ENCODE measurements at places on chromosomes 2 and 18. TPM values are rescaled to one million over a fixed set of nuclear protein-coding genes. Genes with fewer than 3 reads are reported as not detected.

DNA sequence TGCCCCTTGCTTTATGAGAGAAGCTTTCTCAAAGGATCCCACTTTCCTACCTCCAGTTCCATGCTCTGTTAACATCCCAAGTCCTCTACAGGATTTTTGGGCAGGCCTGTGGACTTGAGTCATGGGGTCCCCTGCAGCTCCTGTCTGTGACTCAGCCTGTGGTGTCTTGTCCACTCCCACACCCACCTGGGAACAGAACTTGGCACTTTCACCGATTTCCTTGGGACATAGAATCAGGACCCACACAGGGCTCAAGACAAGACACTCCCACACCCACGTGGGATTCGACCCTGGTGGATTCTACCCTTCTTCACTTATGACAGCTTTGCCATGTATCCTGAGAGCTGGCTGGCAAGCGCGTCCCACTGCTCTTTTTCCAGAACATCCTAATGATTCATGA is 30.7 kb upstream of the HDAC4 start:
- H3K27me3 ChIP-seq, result no peaks in the 10 kb centered on the region
- no peak for DNase-seq
- no peaks in the 10 kb centered on the region for H3K4me1 ChIP-seq
- H3K36me3 ChIP-seq, result no peaks in the 10 kb centered on the region

GRCh38 chr18:46097431-46097800 is 680 bp downstream of the ATP5F1A start:
- no peaks in the 10 kb centered on the region for H3K27me3 ChIP-seq
- no peak overlapping the region for H3K27ac ChIP-seq
- peaks cover 1% of the 10 kb centered on the region for H3K4me1 ChIP-seq
- no peak for DNase-seq

GRCh38 chr2:96546797-96547196 is 10.2 kb downstream of the ARID5A start:
- H3K4me3 ChIP-seq, result no peak overlapping the region
- no peaks in the 10 kb centered on the region for H3K36me3 ChIP-seq
- peak; percentile 60 for DNase-seq
- H3K27ac ChIP-seq, result peak overlapping the region; percentile 22
- no peaks in the 10 kb centered on the region for H3K4me1 ChIP-seq
- no peaks in the 10 kb centered on the region for H3K27me3 ChIP-seq

DNA sequence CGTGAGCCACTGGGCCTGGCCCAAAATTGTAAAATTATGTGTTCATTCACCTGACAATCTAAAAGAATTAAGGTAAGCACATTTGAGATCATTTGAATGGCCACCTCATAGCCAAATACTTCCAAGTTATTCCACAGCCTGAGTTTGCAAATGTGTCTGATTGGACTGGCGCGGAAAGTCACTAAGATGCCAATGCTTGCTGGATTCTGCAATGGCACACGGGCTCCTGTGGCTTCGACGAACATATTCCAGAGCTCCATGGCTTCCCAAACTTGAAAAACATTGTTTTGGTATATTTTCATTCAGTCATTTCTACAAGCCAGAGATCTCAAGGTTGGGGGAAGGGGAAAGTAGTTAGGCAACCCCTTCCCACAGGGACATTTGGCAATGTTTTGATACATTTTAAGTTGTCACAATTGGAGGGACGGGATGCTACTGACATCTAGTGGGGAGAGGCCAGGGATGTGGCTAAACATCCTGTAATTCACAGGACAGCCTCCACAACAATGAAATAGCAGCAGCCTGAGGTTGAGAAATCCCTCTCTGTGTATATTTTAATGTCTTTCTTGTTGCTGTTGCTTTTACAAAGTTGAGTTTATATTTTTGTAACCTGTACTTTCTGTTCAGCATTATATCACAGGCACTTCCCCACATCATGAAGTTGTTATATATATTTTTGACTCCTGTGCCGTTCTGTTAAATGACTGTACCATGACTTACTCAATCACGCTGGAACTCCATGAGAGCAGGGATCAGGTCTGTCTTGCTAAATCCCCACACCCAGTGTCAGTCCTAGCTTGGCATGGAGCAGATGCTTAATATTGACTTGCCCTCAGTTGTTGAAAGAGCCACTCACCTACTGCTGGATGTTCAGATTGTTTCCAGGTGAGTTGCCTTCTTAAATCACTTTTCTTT is 56.9 kb downstream of the COL4A4 start:
- no peaks in the 10 kb centered on the region for H3K4me1 ChIP-seq
- DNase-seq, result no peak
- no peak overlapping the region for H3K27ac ChIP-seq
- H3K27me3 ChIP-seq, result no peaks in the 10 kb centered on the region
- no peak overlapping the region for H3K4me3 ChIP-seq
- H3K36me3 ChIP-seq, result no peaks in the 10 kb centered on the region

DNA sequence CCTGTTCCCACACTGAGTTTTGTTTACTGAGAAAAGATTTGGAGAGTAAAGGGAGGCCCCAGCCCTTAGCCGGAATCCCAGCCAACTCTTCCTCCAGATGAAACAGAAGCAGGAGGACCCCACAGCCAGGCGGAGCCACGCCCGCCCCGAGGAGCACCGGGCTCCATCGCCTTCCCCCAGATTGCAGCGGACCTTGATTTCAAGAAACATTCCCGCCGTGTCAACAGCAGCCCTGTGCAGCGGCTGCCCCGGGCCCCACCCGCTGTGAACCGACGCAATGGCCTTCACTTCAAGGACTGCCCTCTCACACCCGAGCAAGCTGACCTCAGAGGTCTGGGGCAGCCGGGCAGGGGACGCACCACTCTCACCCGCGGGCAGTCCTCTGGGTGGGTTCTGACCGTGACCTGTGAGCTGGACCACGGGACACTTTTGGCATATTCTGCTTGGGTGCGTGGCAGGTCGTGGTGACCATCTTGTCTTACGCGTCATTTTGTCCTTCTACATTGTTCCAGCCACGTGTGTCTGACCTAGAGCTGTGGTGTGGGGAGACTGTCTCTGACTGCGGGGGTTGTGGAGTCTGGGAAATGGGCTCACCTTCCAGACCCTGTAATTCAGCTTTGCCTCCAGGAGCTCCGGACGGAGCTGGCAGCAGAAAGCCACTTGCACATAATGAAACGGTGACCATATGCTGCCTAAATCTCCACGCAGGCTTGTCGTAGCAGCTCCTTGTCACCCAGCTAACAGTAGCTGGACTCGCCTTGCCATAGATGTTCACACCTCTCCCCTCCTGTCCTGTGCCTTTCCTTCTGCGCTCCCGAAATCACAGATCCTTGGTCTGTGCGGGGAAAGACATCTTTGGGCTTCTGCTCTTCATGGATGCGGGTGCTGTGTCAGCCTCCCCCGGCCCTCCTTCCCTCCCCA is 32.0 kb upstream of the INHBB start:
- H3K27me3 ChIP-seq, result no peaks in the 10 kb centered on the region
- no peaks in the 10 kb centered on the region for H3K4me1 ChIP-seq
- H3K27ac ChIP-seq, result no peak overlapping the region
- peak; percentile 78 for DNase-seq
- H3K4me3 ChIP-seq, result no peak overlapping the region

GRCh38 chr2:28348921-28349320 is 43.7 kb upstream of the FOSL2 start:
- no peak for DNase-seq
- H3K36me3 ChIP-seq, result no peaks in the 10 kb centered on the region
- H3K27me3 ChIP-seq, result no peaks in the 10 kb centered on the region
- no peaks in the 10 kb centered on the region for H3K4me1 ChIP-seq
- no peak overlapping the region for H3K4me3 ChIP-seq

DNA sequence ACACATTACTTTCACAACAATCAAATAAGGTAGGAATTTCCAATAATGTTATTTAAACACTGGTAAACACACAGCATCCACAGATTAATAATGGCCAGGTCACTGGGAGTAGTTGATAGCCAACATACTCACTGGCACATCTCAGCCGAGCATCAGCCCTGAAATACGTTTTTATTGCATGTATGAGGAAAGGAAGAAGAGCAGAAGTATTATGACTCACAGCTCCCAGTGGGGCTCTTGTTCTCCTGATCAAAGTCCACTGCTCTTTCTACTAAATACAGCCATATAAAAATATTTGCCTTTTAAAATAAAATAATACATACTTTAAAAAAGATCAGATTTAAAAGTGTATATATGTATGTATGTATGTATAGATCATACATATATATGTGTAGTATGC is 999.6 kb downstream of the SUCLG1 start:
- H3K4me3 ChIP-seq, result no peak overlapping the region
- H3K36me3 ChIP-seq, result no peaks in the 10 kb centered on the region
- DNase-seq, result no peak
- no peak overlapping the region for H3K27ac ChIP-seq

GRCh38 chr2:217271813-217272212 is 411.9 kb upstream of the TNP1 start:
- H3K4me1 ChIP-seq, result no peaks in the 10 kb centered on the region
- DNase-seq, result no peak
- no peaks in the 10 kb centered on the region for H3K27me3 ChIP-seq
- H3K27ac ChIP-seq, result no peak overlapping the region

DNA sequence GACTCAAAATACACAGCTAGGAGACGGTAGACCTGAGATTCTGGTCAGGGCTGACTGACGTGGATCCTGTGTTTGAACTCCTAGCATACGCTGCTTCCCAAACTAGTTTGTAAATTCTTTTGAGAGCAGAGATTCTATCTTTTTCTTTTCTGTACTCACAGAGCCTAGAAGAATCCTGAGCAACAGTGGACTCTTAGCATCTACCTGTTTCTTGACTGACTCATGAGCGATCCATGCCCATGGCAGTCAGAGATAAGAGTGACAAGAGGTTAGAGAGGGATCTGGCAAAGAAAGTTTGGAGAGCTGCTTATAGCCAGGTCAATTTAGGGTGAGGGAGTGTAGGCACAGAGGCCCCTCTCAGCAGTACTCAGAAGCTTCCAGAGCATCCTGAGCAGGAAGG is 41.1 kb upstream of the PPP1CB start:
- no peak overlapping the region for H3K27ac ChIP-seq
- DNase-seq, result no peak
- H3K4me1 ChIP-seq, result no peaks in the 10 kb centered on the region
- H3K4me3 ChIP-seq, result no peak overlapping the region
- H3K27me3 ChIP-seq, result no peaks in the 10 kb centered on the region

DNA sequence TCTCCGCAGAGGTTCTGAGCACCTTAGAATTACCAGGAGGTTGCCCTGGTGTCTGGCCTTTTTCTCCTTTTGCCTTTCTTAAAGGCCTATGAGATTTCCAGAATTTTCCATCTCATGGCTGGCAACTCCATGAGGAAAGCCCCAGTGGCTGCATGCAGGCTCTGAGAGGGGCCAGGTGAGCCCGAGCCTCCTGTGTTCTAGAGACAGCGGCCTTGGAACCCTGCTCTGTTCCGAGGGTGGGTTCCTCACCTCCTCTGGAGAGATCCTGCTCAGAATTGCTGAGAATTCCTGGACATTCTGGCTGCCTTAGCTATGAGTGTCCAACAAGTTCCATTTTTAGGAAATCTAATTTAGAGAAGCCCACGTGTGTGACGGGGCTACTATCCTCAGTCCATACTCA is 35.7 kb upstream of the HPCAL1 start:
- no peaks in the 10 kb centered on the region for H3K4me1 ChIP-seq
- H3K36me3 ChIP-seq, result no peaks in the 10 kb centered on the region
- DNase-seq, result no peak
- no peaks in the 10 kb centered on the region for H3K27me3 ChIP-seq
- H3K27ac ChIP-seq, result no peak overlapping the region
- H3K4me3 ChIP-seq, result no peak overlapping the region

DNA sequence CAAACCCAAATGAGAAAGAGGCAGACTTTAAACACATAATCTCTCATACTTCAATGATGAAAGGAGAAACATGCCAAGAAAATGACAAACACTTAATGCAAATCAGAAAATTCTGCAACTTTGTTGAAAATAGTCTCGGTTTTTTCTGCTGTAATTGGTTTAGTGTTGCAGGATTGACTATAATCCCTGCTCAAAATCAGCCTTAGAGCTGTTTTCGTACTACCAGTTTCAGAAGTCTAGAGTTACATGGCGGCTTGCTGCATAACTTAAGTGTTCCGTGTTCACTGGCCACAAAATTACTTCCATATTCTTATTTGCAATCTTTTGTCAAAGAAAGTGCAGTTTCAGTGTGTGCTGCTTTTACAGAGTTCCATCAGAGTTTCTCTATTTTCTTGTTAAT is 48.9 kb upstream of the ITGAV start:
- H3K4me1 ChIP-seq, result no peaks in the 10 kb centered on the region
- no peak for DNase-seq
- no peak overlapping the region for H3K4me3 ChIP-seq
- no peaks in the 10 kb centered on the region for H3K36me3 ChIP-seq
- no peak overlapping the region for H3K27ac ChIP-seq

- no peaks in the 10 kb centered on the region for H3K27me3 ChIP-seq
- no peak for DNase-seq
- H3K36me3 ChIP-seq, result no peaks in the 10 kb centered on the region
- H3K4me3 ChIP-seq, result no peak overlapping the region
- H3K4me1 ChIP-seq, result no peaks in the 10 kb centered on the region
Observed at GRCh38 chr18:37389684-37390368, 175.8 kb downstream of the CELF4 start.

DNA sequence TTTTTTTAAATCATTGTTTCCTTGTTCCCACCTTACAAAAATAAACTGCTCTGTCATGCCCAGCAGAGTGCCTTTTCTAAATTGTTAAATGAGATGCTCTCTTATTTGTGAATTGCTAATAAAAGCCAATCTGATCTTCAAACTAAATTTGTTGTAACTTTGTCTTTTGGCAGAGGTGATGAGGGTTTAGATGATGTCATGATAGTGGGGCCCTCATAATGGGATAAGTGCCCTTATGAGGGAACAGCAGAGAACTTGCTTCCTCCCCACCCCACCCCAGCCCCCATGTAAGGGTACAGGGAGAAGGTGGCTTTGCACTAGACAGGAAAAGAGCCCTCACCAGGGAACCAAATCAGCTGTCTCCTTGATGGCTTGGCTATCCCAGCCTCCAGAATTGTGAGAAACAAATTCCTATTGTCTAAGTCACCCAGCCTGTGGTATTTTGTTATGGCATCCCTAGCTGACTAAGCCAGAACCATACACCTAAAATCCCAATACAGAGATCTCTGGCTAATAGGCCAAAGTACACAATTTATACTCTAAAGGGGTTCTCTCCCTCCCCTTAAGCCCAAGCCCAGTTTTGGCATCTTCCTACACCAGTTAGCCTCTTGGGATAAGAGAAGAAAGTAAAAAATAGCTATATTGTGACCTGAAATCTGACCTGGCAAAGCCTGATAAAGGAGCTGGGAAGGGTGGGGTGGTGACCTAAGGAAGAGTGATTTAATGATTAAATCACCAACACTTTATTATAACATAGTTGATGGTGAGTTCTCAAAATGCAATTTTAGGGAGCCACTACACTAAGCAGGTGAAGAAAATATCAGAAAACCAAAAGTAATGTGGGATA is 40.3 kb upstream of the HNRNPA3 start:
- no peak for DNase-seq
- no peaks in the 10 kb centered on the region for H3K27me3 ChIP-seq
- H3K4me1 ChIP-seq, result peaks cover 1% of the 10 kb centered on the region

GRCh38 chr2:56297671-56298070 is 113.9 kb downstream of the CCDC85A start:
- H3K27ac ChIP-seq, result no peak overlapping the region
- no peak overlapping the region for H3K4me3 ChIP-seq
- no peaks in the 10 kb centered on the region for H3K36me3 ChIP-seq
- no peaks in the 10 kb centered on the region for H3K4me1 ChIP-seq
- H3K27me3 ChIP-seq, result no peaks in the 10 kb centered on the region
- DNase-seq, result no peak

GRCh38 chr2:25954199-25954752 is 28.0 kb downstream of the KIF3C start:
- H3K4me3 ChIP-seq, result no peak overlapping the region
- H3K4me1 ChIP-seq, result no peaks in the 10 kb centered on the region
- H3K36me3 ChIP-seq, result no peaks in the 10 kb centered on the region
- H3K27ac ChIP-seq, result no peak overlapping the region

Gene PDE1A
- total RNA-seq, result 17.1 TPM

Gene GNAL
- 12.0 TPM for total RNA-seq

Gene TTC32
- total RNA-seq, result 11.4 TPM

Gene SLC14A1
- 33.1 TPM for total RNA-seq

Gene ATP8B1
- 76.5 TPM for total RNA-seq

Gene IL18RAP
- total RNA-seq, result 6.3 TPM

Gene HTR2B
- total RNA-seq, result 2.0 TPM

Gene MC4R
- total RNA-seq, result not detected
